NB4 (cell line): ENCODE measurements at places on chromosomes 6 and 20.

DNA sequence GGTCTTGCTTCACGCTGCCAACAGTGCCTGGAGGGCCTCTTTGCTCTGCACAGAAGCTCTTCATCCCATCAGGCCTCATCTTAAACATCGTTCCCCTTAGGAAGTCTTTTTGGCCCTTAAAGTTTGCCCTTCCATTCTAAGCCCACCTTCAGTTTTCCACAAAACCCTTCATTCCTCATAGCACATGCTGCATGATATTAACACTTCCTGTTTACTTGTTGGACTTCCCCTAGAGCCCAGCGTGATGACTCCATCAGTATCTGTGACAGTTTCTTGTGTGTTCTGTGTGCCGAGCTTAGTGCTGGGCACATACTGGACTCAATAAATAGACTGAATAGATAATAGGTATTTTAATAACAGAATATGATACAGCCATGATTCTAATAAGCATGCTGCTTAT lies 2.2 kb downstream of the NT5DC1 start:
- DNase-seq: peak; percentile 26

DNA sequence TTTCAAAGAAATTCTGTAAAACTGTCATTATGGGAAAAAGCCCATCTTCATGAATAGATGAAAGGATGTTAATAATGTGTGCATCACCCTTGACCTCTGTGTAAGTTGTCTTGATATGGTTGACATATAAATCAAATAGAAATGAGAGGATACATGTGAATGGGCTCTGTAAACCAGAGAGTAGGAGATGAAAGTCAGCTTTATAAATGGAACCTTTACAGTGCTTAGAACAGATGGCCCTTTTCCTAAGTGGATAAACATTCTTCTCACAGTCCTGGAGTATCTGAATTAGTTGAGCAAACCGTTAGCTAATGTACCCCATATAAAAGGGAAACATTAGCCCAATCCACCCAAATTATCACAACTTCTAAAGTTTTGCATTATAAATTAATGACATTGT lies 57.5 kb downstream of the MYLK4 start:
- no peak for DNase-seq

DNA sequence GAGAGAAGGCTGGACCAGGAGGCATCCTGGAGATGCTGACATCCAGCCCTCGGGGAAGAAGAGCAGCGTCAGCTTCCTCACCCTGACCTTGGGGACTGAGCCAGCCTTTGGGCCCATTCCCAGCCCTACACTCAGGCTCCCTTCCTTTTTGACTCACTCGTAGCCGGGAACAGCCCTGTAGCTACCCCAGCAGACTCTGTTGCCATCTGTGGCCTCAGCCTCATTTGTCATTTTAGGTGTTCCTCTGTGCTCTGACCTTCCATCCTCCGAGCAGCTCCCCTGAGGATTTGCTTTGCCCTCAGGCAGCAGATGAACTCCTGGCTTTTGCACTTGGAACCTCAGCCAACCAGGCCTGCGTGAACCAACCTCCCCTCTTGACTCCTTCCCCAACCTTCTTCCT lies 67.5 kb downstream of the ELOVL2 start:
- no peak for DNase-seq

- DNase-seq: no peak
These were observed 115.2 kb upstream of the HMGCLL1 start for GRCh38 chr6:55694148-55694547.

DNA sequence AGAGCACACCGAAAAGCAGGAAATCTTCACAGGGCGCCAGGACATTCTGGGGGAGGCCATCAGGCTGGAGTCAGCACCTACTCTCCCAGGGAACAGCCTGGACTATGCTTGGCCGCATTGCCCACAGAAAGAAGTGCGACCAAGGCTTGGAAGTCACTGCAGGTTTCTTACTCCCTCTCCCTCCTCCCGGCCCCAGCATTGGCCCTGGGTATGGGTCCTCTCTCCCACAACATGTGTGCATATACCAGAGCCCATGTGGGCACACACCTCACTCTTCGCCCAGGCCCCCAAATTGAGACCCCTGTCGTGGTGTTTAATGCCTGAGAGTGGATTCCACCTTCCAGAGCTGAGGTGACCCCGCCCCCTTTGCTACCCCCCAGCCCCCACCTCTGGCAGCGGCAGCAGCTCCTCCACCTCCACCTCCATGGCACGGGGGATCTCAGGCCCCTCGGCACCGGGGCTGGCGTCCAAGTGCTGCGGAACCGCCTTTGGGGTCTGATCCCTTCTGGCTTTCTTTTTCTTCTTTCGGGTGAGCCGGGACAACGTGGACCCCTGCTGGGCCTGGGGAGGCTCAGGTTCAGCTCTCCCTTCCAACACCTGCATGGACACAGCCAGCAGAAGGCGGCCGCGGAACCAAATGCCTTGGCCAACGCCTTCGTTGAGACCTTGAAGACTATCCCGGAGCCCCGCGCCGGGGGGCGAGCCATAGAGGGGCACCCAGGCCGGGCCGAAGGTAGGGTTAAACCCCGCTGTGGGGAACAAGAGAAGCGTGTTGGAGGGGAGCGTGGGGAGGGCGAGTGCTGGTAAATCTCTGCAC lies 15.2 kb upstream of the SPAG4 start:
- no peak for DNase-seq

- DNase-seq: no peak
These were observed 61.9 kb upstream of the RPS6KA2 start for GRCh38 chr6:166688901-166689300.

- DNase-seq: no peak
These were observed 140.0 kb downstream of the LINC00237 start for GRCh38 chr20:20966171-20966570.

DNA sequence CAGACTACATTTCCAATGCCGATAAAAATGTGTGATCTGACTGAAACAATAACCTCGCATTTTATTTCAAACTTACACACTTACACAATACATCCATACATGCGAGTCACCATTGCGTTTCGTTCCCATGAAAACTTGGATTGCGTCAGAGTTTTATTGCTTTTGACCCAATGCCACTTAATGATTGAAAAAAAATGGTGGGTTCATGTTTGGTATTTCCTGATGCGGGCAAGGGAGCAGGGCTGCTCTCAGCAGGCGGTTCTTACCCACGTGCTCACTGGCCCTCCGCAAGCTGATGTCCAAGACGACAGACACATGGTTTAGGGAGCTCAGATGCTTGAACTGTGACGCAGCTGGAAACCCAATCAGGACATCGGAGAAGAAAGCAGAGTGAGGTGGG lies 281.0 kb upstream of the SULF2 start:
- peak; percentile 51 for DNase-seq

- no peak for DNase-seq
These were observed 82.6 kb upstream of the BMP5 start for GRCh38 chr6:55957961-55958422.

DNA sequence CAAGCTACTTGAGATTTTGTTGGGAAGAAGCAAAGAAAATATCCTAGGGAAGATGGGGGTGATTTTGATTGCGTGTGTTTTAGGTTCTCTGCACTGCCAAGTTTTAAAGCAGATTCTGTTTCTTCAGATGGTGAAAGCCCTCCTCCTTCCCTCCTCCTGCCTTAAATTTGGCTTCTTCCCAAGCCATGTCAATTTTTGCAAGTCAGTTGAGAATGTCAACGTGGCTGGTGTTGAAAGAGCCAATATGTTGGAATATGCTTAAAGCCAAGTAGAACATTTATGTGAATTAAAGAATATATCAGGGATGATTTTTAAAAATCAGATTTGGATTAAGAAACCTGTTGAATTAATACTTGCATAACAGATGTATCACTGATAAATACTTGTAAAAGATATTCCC lies 270.8 kb downstream of the ARID1B start:
- no peak for DNase-seq

DNA sequence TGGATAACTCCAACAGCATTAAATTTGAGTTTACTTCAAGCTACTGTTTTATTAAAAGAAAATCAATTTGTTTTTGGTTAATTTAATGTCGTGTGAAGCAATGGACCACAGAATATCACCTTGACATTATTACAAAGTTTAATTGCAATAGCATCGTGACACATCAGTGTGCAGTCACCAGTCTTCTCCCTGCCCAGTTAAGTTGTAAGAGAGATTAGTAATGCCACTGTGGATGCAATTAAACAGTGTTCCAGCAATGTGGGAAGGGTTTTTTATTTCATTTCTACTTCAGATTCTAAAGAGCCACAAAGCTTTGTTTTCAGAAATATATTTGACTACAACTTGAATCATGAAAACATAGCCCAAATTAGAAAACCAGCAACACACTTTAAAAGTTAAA lies 128.7 kb downstream of the SYNE1 start:
- no peak for DNase-seq

- DNase-seq: no peak
These were observed 61.4 kb downstream of the PDSS2 start for GRCh38 chr6:107398001-107398400.

DNA sequence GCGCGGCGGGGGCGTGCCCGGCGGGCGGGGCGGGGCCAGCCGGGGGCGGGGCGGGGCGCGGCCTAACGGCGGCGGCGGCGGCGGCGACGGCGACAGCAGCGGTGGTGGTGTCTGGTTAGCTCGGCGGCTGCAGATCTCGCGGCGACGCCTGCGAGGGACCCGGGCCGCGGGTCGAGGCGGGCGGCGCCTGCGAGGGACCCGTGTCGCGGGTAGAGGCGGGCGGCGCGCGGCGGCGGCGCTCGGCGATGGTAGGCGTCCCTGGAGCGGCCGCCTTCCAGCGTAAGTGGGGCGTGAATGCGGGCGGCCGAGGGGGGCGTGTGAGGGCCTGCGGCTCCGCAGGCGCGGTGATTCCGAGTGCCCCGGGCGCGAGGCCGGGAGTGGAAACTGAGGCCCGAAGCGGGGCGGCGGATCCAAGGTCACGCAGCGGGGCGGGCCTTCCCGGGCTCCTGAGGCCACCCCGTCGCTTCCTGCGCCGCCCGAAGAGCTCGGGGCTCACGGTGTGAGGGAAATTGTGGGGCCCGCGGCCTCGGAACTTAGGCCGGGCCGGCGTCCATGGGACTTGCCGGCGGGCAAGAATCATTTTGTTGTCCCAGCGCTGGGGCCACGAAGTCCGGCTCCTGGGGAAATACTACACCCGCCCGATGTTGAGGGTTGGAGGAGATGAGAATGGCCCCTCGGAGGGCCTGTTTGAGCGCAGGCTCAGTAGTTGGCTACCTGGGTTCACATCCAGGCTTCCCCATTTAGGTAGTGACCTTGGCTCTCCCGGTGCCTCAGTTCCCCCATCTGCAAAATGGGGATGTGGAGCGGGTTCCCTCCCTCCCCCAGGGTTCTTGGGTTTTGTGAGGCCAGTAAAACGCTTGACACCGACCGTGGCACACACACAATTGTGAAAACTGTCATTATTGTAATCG lies at the start of gene CBFA2T2:
Gene CBFA2T2, plus strand, starts transcription at position 74 of the 911 bp plus-strand sequence. Its CDS starts 172 bp downstream, at position 246.
- DNase-seq: no peak

DNA sequence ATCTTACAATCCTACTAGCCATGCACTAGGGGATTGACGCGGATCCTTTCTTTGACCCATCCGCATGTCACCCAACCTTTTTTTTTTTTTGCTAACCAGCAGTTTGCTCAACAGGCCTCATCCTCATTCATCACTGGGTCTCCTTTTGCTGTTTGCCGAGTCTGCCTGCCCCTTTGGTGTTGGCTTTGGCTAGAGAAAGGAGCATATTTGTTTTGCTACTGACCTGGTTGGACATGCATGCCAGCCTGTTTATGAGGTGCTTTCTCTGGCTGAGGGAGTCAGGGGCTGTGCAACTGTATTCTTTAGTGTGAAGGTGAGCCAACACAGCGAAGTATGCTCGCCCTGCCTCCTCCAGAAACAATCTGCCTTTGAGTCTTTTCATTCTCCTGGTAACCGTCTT lies 40.2 kb downstream of the E2F3 start:
- no peak for DNase-seq

GRCh38 chr6:125952764-125953501 lies 3.6 kb upstream of the HINT3 start:
- DNase-seq: peak; percentile 54

DNA sequence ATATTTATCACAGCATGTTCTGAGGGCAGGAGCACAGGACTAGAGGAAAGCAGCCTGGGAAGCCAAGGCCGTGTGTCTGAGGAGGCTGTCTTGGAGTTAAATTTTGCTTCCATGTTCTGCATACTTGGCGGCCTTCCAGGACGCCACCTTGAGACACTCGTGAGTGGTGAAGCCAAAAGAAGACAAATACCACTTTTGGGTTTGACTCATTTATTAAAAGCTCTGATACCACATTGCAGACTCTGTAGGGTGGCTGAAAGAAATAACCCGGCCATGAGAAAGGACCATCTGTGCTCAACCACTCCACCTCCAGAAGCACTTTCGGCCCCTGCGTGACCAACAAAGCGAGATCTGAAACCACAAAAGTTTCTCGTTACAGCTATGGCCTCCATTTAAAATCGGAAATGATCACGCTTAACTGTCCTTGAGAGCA lies 120.0 kb downstream of the TMEM242 start:
- no peak for DNase-seq

DNA sequence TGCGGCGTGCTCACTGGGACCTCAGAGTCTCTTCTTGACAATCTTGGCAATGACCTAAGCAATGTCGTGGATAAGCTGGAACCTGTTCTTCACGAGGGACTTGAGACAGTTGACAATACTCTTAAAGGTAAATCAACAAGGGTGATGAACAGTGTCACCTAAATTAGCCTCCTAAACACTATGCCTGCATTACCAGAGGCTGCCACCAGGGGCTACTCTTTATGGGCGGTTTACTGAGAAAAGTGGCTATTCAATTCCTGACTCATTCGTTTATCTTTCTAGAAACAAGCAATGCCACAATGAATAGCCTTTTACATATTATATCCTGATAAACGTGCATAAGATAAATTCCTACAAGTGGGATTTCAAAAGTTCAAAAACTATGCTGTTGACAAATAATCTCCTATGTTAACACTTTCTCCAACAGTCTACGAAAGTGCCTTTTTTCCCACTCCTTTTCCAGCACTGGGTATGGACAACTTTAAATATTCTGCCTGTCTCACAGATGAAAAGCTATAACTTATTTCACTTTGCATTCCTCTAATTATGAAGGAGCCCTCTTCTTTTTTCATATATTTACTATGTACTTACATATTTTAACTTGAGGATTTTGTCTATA lies 1.3 kb downstream of the BPIFA2 start:
- DNase-seq: peak; percentile 31

GRCh38 chr6:45353654-45354053 lies 24.1 kb downstream of the SUPT3H start:
- DNase-seq: no peak
